ENCODE measurements at places on chromosomes 3 and 15.

DNA sequence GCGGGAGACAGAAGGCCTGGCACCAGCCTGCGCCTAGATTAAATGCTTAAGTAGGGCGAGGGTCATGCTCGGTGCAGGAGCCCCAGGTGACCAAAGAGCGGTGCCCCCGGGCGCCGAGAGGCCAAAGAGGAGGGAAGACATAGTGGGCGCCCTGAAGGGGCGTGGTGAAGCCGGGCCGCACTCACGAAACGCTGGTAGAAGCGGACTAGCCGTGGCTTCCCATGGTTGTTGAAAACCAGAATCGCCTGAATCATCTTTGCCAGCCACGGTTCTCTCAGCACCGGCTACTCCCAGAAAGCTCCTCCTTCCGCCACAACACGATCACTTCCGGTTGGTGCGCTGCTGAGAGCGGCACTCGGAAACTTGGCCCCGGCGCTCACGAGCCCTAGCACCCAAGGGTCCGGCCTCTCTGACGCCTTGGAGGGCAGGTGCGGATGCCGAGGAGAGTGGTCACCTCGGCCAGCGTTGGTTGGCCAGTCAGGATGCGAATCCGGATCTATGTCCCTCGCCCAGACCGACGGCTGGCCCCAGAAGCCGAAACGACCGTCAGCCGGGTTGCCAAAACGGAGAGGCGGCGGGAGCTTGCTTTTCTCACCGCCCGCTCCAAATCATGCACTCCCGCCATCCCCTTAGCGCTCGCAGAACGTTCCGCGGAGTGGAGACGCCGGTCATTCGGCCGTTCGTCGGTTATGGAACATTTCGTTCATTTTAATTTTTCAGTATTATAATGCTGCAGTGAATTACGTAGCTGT is at the start of gene AP3S2:
Gene AP3S2 (minus strand): TSS at position 299 of the 752 bp plus-strand sequence. CDS start 45 bp downstream, at position 254.
- DNase-seq: peak; percentile 94

- no peak for DNase-seq
Observed at GRCh38 chr3:101081999-101082398, 88.8 kb upstream of the ABI3BP start.

DNA sequence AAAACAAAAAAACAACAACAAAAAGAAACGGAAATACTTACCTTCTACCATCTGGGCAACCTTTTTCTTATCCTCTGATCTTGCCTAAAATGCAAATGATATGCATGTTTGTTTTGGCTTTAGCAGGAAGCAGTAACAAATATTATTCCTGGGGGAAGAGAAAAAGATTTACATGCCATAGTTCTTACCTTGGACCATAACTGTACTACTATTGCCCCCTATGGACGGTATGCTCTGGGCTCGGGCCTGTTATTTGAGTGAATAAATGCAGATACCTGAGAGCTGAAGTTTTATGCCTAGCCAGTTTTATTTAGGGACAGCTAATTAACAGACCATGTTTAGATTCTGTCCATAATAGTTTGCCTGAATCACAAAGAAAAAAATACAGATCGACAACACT is 12.6 kb upstream of the STARD5 start:
- DNase-seq: no peak

DNA sequence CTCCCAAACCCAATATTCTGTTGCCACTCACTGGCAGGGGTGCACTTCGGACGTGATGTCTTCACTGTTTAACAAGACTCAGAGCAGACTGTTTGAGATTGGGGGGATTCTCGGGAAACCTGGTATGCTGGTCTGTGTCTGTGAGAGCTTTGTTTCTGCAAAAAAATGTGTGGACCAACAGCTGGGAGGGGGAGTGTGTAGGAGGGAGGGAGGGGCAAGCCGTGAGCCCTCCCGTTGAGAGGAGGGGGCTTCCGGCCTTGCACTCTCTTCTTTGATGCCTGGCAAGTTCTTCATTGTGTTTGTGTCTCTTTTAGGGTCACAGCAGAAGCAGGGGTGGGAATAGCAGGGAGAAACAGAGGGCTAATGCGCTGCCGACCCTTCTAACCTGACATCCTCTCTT is 74.9 kb upstream of the NDN start:
- DNase-seq: no peak

DNA sequence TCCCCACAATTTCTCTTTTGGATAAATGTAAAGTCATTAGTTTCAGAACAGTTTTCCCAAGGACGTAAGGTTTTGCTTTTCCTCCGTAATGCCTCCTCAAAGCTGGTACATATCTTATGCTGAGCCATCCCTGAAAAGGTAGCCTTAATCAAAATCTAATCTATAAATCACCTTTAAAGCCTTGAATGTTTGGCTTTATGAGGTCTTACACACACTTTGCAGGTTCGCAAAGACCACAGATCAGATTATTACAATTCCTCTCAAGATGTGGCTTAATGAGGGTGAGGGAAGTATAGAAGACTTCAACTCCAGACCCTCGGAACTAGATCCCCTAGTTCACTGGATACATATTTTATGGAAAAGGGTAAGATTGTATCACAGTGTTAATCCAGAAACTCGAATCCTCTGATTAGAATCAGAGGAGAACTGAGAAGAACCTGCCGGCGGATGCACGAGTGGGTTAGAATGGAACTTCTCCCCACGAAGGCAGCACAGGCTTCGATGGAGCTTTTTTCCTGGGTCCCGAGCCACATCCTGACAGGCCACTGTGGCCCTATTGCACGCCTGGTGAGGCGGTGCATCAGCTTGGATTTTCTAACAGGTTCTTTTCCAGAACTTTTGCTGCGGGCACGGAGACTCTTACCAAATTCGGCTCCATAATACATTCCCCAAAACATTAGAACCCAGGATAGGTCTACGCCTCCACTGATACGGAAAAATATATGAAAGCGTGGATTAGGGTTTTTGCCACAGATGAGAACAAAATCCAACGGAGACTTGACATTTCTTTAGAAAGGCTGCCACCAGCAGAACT is 1.2 kb downstream of the CTXND1 start:
- DNase-seq: no peak

DNA sequence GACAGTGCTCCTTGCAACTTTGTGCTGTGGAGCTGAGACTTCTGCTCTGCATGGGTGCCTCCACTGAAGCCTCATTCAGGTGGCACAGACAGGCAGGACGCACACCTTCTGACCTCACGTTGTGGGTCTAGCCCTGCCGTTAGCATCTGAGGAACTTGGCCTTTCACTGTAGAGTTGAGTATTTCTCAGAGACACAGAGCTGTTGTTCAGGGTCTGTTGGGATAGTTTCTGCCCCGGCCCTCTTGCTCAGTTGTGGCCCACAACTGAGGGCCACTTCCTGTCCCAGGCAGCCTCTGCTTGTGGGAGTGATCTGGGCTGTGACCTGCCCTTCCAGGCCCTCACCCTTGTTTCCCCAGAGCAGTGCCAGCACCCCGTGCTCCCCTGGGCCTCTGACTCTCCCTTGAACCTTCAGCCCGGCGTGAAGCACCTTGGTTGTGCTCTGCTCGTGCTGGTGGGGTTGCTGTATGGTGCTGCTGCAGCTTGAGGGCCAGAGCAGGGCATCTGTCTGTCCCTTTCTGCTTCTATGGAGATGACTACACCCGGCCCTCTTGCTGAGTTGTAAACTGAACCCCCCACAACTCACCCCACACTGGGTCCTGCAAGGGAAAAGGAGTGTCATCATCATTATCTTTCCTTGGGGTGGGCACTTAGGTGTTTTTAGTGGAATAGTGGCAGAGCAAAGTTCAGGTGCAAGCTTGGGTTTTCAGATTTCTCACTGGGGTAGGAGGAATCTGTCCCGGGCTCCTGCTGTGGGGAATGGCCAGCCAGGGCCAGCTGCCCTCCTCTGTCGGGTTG is 11.7 kb downstream of the BAHD1 start:
- DNase-seq: no peak

DNA sequence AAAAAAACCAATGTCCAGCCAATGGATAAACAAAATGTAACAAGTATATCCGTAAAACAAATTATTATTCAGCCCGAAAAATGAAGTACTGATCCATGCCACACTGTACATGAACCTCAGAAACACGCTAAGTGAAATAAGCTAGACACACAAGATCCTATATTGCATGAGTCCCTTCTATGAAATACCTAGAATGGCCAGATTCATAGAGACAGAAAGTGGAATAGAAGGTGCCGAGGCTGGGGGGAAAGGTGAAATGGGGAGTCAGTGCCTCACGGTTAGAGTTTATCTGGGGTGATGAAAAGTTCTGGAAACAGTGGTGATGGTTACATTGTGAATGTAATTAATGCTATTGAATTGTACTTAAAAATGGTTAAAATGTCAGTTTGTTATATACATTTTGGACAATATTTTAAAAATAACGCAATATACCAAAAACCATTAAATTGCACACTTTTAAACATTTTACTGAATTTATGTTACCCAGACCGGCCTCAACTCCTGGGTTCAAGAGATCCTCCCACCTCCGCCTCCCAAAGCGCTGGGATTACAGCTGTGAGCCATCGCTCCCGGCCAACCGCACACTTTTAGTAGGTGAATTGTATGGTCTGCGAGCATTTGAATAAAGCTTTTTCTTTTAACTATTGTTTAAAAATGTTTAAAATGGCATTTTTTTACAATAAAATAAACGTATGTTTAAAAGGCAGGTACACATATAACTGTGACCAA is 2.1 kb downstream of the RNF168 start:
- DNase-seq: no peak

DNA sequence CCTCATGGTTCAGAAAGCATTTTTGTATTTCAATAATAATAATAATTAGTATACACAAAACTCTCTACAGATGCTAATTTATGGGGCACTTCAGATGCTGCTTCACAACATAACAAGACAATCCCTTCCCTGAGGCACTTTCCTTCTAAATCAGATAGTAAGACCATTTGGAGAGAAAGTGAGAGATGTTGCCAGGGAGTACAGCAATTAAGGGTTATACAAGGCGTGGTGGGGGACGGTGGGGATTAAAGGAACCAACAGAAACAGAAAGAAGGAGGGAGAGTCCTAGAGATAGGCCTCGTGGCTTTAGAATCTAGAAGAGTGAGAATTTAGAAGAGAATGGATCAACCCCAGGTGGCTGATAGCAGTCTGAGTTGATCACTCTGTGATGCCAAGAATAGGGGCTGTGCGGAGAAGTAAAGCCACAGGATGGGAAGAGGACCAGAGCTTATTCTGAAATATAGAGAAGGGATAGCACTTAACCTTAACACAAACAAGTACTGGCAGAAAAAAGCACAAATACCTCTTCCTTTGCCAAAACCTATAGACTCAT is 76.9 kb downstream of the ETFA start:
- no peak for DNase-seq

DNA sequence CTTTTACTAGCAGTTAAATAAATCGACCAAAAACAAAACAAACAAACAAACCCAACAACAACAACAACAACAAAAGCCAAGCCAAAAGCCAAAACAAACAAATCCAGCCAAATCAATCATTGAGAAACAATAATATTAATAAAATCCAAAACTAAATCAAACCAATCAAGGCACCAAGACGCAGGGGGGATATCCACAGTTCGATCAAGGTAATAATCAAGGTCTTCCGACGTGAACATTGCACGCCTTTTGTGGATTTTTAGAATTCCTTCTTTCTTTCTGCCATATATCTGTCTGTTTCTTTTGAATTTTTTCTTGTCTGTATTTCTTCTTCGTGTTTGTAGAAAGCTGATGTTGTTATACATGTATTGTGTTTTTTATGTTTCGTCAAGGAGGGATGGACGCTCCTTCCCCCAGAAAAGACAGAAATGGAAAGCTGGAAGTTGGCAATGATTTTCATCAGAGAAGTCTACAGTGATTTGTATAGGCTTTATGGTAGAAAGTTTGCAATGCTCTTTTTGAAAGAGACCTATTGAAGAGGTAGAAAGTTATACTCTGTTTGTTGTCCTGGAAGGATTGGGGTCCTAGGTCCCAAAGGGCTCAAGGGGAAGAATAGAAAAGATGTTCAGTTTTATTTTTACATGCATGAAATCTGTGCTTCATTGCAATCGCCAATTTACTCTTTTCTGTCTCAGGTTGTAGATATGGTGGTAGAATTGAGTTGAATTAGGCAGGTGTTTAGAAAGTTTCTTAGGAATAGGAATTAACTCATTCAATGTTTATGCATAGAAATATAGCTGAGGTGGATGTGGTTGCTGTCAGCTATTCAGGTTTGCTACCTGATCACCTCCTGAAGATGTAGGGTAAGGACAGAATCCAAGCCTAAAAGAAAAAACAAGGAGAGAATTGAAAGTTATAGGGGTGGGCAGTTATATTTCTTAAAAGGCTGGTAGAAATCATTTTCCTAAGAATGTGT is 1.2 kb downstream of the ARPP21 start:
- DNase-seq: no peak

DNA sequence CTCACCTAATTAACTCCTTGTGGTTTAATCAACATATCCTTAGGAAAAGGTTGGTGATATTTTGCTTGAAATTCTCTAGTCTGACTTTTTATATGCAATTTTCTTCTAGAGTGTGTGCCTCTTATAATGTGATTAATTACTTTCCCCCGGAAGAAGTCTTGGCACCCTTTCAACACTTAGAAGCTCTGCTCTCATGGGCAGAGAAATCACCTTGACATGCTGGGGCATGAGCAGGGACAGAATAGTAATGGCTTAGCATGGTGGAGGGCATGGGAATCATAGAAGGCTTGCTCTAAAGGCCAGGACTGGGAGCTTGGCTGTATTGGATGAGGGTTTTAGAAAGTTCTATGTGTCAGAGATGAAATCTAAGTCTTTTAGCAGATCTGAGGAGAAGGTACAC is 293.5 kb downstream of the AGBL1 start:
- no peak for DNase-seq

GRCh38 chr15:44706946-44707636 is 4.0 kb downstream of the PATL2 start:
- no peak for DNase-seq

- no peak for DNase-seq
Observed at GRCh38 chr3:106399761-106400160, 530.9 kb upstream of the CBLB start.

DNA sequence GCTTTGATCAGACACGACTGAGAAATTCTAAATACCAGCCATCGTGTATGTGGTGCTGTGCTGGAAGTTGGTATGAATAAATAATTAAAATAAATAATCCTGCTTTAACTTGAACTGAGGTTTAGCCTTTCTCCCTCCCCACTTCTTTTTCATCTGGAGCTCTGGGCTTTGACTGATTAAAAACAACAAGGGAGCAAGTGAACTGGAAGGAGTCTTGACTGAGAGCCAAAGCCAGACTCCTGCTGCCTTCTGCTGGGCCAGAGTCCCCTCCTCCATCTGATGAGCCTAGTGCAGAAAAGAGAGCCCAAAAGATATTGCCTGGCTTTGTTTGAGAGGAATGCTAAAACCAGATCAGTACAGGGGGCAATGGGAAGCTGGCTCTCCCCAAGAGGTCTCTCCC is 96.0 kb downstream of the CCNL1 start:
- DNase-seq: no peak

DNA sequence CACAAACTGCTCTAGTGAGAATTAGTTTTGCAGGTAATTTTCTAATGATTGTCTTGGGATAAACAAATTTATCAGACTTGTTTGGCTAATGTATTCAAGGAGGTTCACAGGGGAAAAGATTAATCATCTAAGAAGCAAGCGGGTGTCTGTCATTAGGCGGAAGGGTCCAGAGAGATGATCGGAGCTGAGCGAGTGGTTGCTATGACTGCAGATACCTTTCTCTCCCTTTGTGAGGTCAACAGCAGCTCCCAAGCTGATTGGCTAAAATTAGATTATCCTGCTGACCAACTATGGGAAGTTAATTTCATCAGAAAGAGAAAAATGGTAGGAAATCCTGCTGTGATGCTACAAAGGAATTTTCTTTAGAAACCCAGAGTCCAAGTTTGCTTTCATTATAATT is 276.0 kb downstream of the SOX2 start:
- DNase-seq: no peak

Data from left hindlimb (tissue), 1 donor.